ENCODE measurements at places on chromosomes 5 and 9.

GRCh38 chr5:68189171-68189570 is 26.4 kb upstream of the PIK3R1 start:
- DNase-seq, result no peak

- DNase-seq, result peak; percentile 71
Observed at GRCh38 chr9:36166168-36166927, 2.8 kb upstream of the CCIN start.

- DNase-seq, result no peak
Observed at GRCh38 chr5:150347451-150347850, 10.0 kb upstream of the TCOF1 start.

GRCh38 chr9:88508326-88508725 is 26.7 kb upstream of the NXNL2 start:
- no peak for DNase-seq

DNA sequence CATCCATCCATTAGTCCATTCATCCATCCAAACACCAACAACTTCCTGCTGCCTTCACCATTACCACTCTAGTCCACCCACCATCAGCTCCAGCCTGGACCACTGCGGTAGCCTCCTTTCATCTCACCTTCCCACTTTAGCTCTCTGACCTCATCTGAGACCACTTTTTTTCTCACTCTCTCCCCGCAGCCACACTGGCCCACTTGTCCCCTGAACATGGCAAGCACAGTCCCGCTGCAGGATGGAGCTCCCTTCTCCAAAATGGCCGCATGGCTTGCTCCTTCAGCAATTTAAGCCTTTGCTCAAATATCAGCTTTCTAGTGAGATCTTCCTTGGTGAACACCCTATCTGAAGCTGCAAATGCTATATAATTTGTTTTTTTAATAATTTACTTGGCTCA is 11.1 kb downstream of the CSF1R start:
- DNase-seq, result no peak

DNA sequence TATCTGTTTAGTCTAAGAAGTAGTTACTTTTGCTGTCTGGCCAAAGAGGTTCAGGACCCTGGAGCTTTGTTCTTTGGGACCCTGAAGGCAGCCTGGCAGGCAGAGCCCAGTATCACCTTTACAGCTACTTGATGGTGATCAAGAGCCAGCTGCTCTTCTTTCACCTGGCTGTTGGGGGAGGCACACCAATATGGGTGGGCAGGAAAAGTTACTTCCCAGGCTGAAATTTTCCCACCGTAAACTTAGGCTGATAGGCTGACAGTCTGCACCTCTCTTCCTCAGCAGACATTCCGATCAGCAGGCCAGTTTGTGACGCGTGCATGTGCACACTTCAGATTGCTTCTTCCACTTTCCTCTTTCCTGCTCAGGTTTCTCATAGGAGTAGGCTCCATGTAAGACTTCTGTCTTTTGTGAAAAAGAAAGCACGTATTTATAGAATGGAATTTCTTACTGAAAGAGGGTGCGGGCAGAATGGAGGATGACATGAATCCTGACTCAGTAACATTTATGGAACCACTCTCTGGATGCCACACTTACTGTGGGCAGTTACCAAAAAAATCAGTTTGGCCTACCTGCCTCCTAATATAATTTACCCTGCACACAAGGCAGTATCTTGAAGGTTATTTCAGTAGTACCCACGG is 223.9 kb upstream of the DMRT1 start:
- no peak for DNase-seq

- DNase-seq, result no peak
Observed at GRCh38 chr5:92504346-92504745, 1076.7 kb downstream of the NR2F1-AS1 start.

GRCh38 chr9:136441191-136441680 is 1.6 kb upstream of the INPP5E start:
- DNase-seq, result no peak

DNA sequence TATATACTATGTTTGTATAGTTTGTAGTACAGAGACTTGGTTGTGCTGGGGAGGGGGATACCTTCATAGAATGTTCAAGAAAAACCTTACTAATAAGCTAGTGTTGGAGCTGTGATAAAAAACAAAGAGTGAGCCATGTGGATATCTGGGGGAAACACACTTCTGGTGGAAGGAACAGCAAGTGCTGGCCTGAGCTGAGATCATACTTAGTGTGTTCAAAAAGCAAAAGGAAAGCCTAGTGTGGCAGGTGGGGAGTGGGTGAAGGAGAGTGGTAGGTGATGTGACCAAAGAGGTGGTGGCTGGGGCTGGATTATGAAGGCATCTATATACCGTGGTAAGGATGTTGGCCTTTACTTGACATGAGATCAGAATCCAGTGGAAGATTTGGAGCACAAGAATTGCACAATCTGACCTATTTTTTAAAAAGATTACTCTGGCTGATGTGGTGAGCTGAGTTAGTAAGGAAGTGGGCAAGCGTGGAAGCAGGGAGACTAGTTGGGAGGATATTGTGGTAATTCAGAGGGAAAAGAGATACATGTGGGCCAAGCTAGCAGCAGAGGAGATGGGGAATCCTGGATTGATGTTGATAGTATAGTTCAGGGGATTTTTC is 26.6 kb downstream of the PALM2AKAP2 start:
- no peak for DNase-seq

DNA sequence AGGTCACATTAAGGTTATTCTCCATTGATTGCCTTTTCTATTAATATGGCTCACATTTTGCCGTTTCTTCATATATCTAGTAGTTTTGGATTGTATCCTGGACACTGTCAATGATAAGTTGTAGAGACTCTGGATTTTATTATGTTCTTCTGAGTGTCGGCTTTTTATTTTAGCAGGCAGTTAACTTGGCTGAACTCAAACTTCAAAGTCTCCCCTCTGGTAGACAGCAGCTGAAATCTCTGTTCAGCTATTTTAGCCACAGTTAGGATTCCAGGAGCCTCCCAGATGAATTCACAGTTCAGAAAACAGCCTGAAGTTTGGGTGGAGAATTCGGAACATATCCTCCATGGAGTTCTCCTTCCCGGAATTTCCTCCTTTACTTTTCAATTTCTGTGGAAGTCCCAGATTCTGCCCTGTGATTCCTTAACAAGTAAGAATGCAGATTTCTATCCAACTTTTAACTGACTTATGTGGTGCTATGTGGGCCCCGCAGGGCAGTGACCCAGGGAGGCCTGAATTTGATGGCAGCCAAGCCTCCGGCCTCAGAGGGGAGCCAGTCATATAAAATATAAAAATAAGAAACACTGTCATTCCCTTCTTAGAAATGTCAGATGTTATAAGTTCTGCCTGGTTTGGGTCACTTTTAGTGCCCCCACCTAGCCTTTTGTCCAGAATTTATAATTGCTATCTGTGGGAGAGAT is 39.3 kb upstream of the MVB12B start:
- DNase-seq, result no peak

DNA sequence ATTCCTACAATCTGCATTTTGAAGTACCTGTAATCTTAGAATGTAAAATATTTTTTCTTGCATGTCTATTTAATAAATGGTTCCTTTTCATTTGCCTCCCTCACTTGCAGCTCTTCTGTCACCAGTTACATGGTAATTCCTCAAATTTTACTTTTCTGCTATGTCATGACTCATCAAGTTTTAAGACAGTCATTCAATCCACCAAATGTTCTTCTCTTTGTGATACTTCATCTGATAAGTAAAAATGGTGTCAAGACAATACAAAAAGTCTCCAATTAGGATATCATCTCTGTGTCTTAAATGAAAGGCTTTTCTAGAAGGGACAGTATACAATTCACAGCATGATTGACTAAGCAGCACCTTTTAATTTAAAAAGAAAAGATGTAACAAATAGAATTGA is 104.9 kb upstream of the FTMT start:
- DNase-seq, result no peak

DNA sequence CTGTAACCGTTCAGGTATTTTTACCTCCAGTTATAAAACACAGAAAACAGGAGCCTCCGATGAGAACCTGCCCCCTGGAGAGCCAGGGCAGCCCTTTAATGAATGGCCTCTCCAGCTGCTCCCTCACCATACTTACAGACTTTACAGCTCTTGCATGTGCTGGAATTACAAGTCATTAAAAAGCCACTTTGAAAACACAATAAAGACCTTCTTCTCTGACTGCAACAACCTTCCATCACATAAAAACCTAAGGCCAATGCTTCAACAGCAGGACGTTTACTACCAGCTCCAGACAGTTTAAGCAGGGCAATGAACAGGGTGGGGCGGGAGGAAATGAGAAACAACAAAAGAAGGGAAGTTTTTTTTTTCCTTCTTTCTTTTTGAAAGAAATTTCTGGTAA is 213.8 kb downstream of the MLLT3 start:
- DNase-seq, result no peak

GRCh38 chr5:39394946-39395345 is 29.8 kb downstream of the DAB2 start:
- DNase-seq, result no peak

DNA sequence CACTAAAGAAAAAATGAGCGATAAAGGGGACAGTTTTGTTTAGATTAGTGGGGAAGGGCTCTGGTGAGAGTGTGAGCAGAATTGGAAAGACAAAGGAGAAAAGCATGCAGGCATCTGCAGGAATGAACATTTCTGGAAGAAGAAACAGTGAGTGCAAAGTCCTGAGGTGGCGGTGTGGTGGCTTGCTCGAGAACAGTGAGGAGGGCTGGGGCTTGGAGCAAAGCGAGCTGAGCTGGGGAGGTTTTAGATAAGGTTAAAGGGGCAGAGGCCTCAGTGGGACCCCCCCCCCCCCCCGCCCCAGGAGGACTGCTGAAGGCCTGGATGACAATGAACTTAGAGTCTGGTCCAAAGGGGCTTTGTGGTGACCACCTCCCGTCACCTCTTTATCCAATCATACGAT is 202.7 kb upstream of the MVB12B start:
- DNase-seq, result no peak

DNA sequence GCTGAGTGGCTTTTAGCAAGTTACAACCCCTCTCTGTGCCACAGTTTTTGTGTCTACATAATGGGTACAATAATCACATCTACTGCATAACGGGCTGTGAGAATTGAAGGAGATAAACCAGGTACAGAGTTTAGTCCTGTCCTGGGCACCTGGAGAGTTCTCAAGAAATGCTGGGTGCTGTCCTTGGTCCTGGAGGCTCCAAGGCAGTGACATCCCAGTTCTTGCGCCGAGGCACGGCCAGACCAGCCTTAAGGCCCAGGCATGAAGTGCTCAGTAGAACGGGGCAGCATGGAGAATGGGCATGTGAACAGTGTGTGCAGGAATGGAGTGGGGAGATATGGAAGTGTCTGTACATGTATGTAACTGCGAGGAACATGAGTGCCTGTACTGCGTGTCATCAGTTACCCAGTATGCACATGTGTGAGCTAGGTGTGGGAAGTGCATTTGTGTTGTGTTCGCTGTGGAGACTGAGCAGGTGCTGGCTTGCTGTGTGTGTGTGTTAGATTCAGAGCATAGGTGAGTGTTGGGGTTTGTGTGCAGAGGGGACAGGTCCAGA is 6.3 kb upstream of the UNC5A start:
- DNase-seq, result no peak

GRCh38 chr9:126173401-126173800 is 153.2 kb upstream of the MVB12B start:
- DNase-seq, result no peak

DNA sequence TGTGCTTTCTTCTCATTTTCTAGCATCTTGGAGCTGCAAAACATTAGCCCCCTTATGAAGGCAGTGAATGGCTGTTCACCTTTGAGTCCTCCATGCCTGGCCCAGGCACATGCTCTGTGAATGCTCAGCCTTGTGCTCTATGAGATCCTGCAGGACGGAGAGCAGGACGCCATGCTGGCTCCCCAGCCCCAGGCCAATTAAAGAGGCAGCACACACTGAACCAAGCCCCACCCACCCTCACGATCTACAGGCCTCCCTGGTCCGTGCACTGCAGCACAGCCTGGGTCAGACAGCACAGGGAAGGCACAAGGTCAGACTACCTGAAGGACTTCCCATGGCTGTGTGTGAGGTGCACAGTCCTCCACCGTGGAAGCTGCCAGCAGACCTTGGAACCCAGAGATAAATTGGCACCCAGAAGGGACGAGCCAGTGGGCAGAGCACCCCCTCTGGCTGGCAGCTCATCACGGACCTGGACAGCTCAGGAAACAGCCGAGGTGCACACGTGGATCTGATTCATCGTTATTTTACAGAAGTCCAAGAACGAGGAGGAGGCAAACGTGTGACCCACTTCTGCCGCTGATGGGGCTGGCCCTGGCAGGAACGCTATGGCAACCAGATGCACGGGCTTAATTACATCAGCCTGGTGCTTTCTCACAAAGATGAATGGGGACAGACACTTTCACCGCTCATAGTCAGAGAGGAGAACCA is 59.5 kb downstream of the OLFM1 start:
- no peak for DNase-seq

- DNase-seq, result no peak
Observed at GRCh38 chr5:5141625-5142525, 1.7 kb downstream of the ADAMTS16 start.

- no peak for DNase-seq
Observed at GRCh38 chr5:13994621-13995253, 50.2 kb upstream of the DNAH5 start.

GRCh38 chr5:164146223-164146622 is 640.8 kb downstream of the MAT2B start:
- DNase-seq, result no peak

- no peak for DNase-seq
Observed at GRCh38 chr9:74946686-74947085, 6.0 kb downstream of the C9orf40 start.

DNA sequence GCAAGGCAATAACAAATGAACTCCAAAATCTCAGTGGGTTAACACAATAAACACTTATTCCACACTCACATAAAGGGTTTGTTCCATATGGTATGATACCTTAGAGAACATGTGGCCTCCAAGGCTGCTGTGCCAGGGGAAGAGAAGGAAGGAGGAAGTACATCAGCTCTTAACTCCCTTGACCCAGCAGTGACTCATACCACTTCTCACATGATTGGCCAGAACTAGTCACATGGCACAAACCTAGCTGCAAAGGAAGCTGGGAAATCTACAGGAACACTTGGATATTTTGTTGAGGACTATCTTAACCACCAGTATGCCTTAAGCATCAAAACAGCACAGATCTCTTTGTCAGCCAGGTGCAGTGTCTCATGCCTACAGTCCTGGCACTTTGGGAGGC is 99.3 kb downstream of the SLIT3 start:
- no peak for DNase-seq

DNA sequence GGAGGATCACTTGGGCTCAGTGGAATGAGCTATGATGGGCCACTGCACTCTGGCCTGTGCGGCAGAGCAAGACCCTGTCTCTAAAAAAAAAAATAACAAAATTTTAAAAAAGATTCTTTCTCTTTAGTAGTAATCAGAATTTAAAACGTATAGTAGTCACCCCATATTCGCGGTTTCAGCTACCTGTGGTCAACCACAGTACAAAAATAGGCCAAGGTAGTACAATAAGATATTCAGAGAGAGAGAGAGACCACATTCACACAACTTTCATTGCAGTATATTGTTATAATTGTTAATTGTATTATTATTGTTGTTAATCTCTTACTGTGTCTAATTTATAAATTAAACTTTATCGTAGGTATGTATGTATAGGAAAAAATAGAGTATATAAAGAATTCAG is 18.7 kb downstream of the INIP start:
- DNase-seq, result no peak

DNA sequence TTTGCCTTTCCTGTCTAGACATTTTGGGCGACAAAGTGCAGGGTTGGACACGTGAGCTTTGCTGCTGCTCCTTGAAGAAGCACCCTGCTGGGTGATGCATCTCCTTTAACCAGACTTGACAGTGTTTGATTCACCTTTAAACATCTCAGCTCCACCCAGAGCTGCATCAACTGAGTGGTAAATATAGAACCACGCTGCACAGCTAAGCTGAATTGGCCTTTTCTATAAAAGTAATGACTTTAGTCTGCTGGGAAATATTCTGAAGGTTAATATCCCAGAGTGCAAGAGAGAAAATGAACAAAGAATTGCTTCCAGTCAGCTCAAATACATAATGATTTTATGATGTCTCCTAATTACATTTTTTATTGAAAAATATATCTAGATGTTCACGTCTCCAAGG is 264.3 kb upstream of the ADCY2 start:
- no peak for DNase-seq

All from stimulated activated CD8-positive, alpha-beta memory T cell treated with anti-CD3 and anti-CD28 coated beads, Interleukin-2, amount 100 ng/mL, for 1 hour (primary cell).